H1 (cell line): ENCODE measurements at places on chromosomes 12 and 14. TPM values are rescaled to one million over a fixed set of nuclear protein-coding genes. Genes with fewer than 3 reads are reported as not detected.

DNA sequence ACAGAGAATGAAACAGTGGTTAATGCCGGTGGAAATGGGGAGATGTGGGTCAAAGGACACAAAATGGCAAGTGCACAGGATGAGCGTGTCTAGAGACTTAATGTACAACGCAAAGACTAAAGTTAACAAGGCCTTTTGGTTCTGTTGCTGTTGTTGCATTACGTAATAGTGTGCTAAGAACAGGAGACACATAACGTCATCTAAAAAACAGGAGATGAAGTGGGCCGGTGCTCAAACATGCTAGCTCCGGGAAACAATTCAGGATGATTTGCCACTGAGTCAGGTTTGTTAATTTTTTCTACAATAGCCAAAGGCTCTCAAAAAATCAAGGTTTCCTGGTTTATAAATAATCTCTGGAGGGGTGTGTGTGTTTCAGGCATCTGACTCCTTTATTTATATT lies 55.5 kb downstream of the ETV6 start:
- no peak for DNase-seq

GRCh38 chr12:74646831-74647230 lies 109.2 kb downstream of the ATXN7L3B start:
- DNase-seq: no peak

DNA sequence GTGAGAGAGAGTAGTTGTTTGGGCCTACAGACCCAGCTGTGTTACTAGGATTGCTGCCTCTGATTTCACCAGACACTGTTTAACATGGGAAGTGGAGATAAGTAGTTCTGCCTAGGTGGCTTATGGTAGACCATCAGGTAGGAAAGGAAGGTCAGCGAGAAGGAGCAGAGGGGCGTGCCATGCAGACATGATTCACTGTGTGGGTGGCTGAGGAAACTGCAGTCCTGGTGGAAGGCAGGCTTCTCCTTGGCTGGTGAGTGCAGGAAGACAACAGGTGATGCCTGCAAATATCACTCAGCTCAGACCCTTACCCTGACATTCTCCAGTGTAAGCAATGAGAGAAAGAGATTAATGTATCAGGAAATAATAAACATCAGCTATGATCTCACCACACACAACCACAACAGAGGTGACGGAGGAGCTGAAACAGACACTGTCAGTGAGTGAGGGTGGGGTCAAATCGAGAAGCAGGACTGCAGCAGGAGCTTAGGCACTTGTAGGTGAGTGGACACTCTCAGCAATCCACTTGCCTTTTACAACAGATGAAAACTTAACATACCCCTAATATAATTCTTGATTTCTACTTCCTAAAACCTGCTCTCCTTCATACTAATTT lies 2.1 kb upstream of the PRR4 start:
- no peak for DNase-seq

The FZD10 gene
- 0.11 and 0.36 TPM in 2 replicates for polyA plus RNA-seq

GRCh38 chr12:75437564-75437963 lies 43.0 kb upstream of the GLIPR1 start:
- DNase-seq: no peak

The MYF5 gene
- polyA plus RNA-seq: 0.09 TPM in 2 replicates

GRCh38 chr12:132197581-132198354 lies 53.5 kb downstream of the NOC4L start:
- no peak for DNase-seq

GRCh38 chr14:101774006-101774795 lies 12.7 kb downstream of the PPP2R5C start:
- no peak for DNase-seq

GRCh38 chr12:2768224-2768961 lies 26.4 kb upstream of the FKBP4 start:
- no peak for DNase-seq

- DNase-seq: peak; percentile 87
These were observed at the start of gene ERBB3 for GRCh38 chr12:56079723-56080555. TSS of gene ERBB3 (plus strand) at chr12:56080165. CDS start at chr12:56080301, 136 bp downstream.

- no peak for DNase-seq
These were observed 14.0 kb upstream of the RIPK3 start for GRCh38 chr14:24353559-24354481.

DNA sequence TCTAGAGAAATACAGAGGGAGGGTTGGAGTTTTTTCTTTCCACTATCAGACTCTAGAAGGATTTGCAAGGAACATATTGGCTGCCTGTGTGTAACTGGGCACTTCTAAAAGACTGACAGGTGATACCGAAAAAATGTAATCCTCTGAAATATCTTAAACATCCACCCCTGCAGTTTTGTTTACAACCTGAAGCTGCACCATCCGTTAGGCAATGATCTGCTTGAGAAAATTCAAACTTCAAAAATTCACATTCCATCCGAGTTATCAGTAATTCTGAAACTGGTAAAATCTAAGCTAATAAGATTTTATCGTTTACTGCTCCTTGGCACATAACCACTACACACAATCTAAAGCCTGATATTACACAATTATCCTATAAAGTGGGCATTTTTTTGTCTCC lies 528.6 kb downstream of the FUT8 start:
- DNase-seq: no peak

GRCh38 chr14:73712071-73712506 lies 2.1 kb downstream of the PNMA1 start:
- no peak for DNase-seq

- no peak for DNase-seq
These were observed 453 bp upstream of the SLC4A8 start for GRCh38 chr12:51424094-51424661.

DNA sequence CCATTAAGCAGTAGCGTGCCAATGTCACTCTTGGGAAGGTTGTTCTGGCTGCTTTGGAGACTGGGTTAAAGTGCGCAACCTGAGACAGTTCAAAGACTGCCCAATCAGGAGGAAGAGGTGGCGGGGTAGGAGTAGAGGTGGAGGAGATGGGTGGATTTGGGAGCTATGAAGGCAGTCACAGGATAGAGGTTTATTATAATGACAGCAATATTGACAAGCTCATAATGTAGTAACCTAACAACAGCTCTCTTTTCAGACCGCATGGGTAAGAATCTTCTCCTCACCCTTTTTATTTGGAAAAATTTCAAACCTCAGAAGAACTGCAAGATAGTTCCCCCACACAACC lies 5.3 kb upstream of the PSMD9 start:
- DNase-seq: no peak

- DNase-seq: no peak
These were observed 9.3 kb downstream of the TPCN1 start for GRCh38 chr12:113230315-113231234.

The ACRBP gene
- 5.2 and 8.9 TPM in 2 replicates for polyA plus RNA-seq

DNA sequence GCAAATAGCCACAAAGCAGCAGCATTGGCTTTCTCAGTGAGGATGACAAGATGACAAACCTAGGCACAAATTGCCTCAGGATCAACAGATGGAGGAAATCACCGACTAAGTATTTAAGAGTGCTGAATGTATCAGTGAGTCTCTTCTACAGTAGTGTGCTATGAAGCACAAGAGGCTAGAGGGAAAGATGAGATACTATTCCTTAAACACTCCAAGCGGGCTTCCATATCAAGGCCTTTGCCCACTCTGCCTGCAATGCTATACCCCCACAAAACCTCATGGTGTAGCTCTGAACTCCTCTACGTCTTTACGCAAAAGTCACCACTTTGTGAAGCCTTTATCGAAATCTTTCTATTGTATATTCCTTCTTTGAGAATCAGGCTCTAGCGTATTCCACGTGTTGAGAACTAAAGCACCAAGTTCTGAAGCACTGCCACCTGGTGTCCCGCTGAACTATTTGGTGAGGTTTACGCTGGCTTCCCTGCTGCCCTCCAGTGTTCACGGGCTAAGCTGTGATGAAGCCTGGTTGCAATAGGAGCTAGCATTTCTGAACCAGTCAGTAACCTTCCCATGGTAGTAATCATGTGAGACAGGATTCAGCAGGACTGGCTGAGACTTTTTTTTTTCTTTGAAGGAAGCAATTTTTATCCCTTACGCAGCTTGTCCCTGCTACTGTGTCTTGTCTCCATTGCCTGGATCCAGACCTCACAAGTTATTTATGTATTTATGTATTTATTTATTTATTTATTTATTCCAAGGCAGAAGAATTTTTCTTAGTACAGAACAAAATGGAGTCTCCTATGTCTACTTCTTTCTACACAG lies 426.5 kb upstream of the OR4E1 start:
- DNase-seq: peak; percentile 70

GRCh38 chr12:5758347-5758746 lies 186.7 kb downstream of the ANO2 start:
- DNase-seq: no peak

DNA sequence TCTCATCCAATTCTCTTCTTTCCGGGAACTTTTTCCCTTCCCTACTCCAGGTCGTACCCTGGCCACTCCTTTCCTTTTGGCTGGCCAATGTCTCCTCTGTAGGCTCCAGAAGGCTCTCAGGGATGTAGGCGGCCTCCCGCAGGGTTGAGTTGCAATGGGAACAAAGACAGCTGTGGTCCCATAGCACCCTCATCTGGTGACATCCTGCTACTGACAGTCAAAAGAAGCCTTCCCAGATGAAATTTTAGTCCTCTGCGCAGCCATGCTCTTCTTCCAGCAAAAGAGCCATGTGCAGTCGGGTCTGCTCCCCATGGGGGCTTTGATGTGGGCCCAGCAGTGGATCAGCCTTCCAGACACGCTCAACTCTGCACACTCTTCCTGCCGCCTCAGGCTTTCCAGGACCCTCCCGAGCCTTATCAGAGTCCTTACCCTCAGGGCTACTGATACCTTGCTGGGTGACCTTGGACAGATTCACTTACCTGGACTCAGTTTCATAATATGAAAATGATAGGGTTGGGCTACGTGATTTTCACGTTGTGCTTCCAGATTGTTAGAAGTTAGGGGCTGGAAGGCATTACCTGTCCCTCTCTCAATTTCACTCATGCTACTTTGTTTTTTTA lies 5.5 kb upstream of the CELA1 start:
- DNase-seq: peak; percentile 90

The CLMN gene
- 1.4 and 1.6 TPM in 2 replicates for polyA plus RNA-seq

DNA sequence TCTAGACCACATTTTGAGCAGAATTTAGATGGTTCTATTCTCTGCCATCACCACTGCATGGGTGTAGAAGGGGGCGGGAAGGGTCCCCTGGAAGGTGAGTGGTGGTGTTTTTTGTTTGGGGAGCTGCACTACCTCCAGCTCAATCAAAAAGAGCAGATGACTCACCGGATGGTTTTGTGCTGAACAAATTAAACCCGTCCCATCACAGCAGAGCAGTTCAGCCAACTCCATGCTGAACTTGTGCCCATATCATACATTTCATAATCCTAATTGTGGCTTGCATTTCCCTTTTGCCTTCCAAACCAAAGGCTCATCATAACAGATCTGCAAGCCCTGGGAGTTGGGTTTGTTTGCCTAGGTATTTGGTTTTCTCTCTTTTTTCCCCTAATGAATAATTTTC lies 53.0 kb upstream of the RPH3A start:
- no peak for DNase-seq

The EIF2S3B gene
- polyA plus RNA-seq: 2.8 and 3.1 TPM in 2 replicates
